ENCODE measurements at places on chromosomes 2 and 18. TPM values are rescaled to one million over a fixed set of nuclear protein-coding genes. Genes with fewer than 3 reads are reported as not detected.

GRCh38 chr2:42925742-42926433, 133.5 kb upstream of the HAAO start:
- H3K4me1 ChIP-seq, result peaks cover 32% of the 10 kb centered on the region
- H3K36me3 ChIP-seq, result no peaks in the 10 kb centered on the region
- H3K27me3 ChIP-seq, result no peaks in the 10 kb centered on the region
- H3K27ac ChIP-seq, result no peak overlapping the region
- no peak overlapping the region for H3K4me3 ChIP-seq

DNA sequence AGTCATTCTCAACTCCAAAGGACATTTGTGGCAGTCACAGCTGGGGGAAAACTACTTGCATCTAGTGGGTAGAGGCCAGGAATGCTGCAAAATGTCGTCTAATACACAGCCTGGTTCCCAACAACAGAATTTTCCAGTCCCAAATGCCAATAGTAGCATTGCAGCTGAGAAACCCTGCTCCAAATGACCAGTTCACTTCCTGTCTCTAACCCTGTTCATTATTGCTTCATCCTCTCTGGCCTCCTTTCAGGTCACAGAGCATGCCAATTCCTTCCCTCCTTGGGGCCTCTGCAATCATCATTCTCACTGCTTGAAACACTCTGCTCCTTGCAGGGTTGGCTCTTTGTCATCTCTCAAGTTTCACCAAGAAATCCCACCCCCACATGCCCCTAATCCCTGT, 139.1 kb downstream of the IRS1 start:
- H3K36me3 ChIP-seq, result no peaks in the 10 kb centered on the region
- H3K4me3 ChIP-seq, result no peak overlapping the region
- peak overlapping the region; percentile 76 for H3K27ac ChIP-seq
- DNase-seq, result peak; percentile 95
- H3K4me1 ChIP-seq, result peaks cover 44% of the 10 kb centered on the region
- no peaks in the 10 kb centered on the region for H3K27me3 ChIP-seq

DNA sequence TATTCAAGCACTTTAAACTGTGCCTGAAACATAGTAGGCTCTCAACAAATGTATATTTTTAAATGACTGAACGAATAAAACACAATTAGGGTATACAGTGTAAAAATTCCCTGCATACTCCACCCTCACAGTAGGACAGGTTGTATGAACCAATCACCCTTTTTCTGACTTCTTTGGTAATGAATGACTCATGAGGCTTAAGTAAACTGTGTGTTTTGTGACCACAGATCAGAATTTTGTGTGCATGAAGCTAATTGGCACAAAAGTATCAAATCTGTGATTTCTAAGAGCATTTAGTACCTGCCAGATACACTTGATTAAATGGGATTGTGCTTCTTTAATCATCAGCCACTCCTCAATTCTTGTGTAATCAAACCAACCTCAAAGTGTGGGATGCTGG, 109.9 kb upstream of the MAP4K3 start:
- H3K27me3 ChIP-seq, result no peaks in the 10 kb centered on the region
- H3K4me1 ChIP-seq, result peaks cover 22% of the 10 kb centered on the region
- peaks cover 6% of the 10 kb centered on the region for H3K36me3 ChIP-seq
- peak overlapping the region; percentile 88 for H3K27ac ChIP-seq
- DNase-seq, result peak; percentile 56

DNA sequence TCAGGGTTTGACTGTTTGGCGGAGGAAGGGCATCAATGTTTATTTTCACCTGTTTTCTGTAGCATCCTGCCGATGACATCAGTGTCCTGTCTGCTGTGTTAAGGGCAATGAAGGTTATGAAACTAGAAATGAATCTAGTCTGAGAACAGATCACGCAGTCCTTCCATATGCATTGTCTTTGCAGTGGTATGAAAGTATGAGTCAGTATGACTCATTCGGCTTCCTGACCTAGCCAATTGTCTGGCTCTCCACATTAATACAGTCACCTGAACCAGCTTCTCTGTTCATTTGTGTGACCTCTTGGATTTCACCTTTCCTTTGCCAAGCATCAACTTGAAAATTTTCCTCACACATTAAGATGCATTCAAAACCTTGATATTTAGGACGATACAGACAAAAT, 353.8 kb downstream of the RND3 start:
- no peaks in the 10 kb centered on the region for H3K36me3 ChIP-seq
- peak overlapping the region; percentile 5 for H3K27ac ChIP-seq
- H3K4me1 ChIP-seq, result peaks cover 13% of the 10 kb centered on the region

GRCh38 chr18:57806978-57807285, 3.8 kb upstream of the ATP8B1 start:
- H3K27ac ChIP-seq, result peak overlapping the region; percentile 37
- H3K4me3 ChIP-seq, result peak overlapping the region; percentile 18
- no peaks in the 10 kb centered on the region for H3K27me3 ChIP-seq
- DNase-seq, result peak; percentile 71

TMEM200C gene
- total RNA-seq, result not detected

- no peak overlapping the region for H3K4me3 ChIP-seq
- DNase-seq, result peak; percentile 53
- peaks cover 17% of the 10 kb centered on the region for H3K36me3 ChIP-seq
- no peaks in the 10 kb centered on the region for H3K27me3 ChIP-seq
- no peak overlapping the region for H3K27ac ChIP-seq
These were observed 37.2 kb downstream of the AGPS start for GRCh38 chr2:177429688-177430325.

All from MCF 10A (cell line).